ENCODE measurements at places on chromosomes 4 and X.

DNA sequence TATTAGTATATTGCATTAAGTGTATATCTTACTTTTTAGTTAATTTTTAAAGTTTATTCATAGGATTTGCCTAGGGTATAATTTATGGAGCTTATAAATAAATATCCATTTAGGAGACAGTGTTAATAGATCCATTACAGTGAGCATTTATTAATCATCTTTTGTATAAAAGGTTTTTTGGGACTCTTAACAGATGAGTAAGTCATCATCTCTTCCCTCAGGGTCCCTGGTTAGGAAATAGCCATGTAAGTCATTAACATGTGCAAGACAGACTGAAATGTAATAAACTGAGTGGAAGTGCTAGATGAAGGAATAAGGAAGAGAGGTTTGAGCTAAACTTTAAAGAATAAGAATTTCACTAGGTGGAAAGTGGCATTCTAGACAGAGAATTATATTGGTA is 69.2 kb downstream of the PAQR3 start:
- DNase-seq, result peak; percentile 13

- no peak for DNase-seq
Measured at GRCh38 chrX:119760026-119760877, 1.9 kb downstream of the SOWAHD start.

DNA sequence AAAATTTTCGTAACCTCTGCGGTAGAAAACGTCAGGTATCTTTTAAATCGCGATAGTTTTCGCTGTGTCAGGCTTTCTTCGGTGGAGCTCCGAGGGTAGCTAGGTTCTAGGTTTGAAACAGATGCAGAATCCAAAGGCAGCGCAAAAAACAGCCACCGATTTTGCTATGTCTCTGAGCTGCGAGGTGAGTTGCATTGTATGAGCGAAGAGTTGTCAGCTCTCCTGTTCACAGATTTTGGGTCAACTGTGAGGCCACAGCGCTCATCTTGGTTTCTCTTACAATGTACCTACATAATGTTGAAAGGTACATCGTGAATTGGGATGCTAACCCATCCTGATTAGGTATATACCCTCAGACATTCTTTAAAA is 486 bp downstream of the CLCN3 start:
- no peak for DNase-seq

DNA sequence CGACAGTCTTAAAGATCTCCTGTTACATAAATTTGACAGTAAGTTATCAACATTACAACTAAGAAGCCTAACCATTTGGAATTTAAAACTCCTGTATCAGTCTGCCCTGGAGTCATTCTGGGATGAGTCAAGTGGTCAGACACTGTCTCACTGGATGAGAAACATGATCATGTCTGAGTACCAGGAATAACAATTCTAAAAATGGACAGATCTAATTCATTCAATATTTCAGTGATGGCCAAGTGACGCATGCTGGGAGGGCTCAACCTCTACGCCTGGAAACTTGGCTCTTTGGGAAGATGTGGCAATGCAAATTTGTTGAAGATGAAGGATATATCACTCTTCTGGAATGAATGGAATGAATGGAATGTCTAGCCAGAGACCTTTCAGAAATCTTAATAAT is 1427.2 kb downstream of the STIM2 start:
- DNase-seq, result peak; percentile 99

- DNase-seq, result no peak
Measured at GRCh38 chr4:161317000-161317399, 846.8 kb downstream of the FSTL5 start.

- peak; percentile 42 for DNase-seq
Measured at GRCh38 chr4:146545102-146545501, 23.4 kb upstream of the SLC10A7 start.

- no peak for DNase-seq
Measured at GRCh38 chrX:52034211-52034610, 34.8 kb downstream of the MAGED4B start.

GRCh38 chrX:71128915-71129765 is 10.7 kb downstream of the MED12 start:
- peak; percentile 45 for DNase-seq

DNA sequence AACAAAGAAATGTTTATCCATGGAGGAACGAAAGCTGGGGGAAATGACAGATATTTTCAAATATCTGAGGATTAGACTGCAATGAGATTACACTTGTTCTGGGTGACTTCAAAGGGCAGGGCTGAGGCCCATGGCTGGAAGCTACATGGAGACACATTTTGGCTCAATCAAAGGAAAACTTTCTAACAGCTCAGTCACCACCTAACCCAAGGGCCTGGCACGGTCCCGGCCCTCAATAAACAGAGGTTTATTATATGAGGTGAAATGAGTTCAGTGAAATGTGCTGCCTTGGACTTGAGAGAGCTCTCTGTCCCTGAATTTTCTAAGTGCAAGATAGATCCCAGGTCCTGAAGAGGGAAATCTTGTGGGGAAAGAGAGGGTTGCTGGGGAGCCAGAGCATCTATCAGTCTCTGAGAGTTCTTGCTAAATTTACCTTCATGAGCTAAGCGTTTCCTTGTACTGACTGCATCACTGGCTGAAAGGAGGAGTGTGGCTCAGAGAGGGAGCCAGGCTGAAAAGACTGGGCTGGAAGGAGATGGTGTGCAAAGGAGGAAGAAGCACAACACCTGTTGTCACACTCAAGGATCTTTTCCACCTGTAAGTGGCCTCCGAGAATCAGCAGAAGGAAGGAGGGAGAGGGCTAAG is 2.0 kb upstream of the RIPPLY1 start:
- no peak for DNase-seq

DNA sequence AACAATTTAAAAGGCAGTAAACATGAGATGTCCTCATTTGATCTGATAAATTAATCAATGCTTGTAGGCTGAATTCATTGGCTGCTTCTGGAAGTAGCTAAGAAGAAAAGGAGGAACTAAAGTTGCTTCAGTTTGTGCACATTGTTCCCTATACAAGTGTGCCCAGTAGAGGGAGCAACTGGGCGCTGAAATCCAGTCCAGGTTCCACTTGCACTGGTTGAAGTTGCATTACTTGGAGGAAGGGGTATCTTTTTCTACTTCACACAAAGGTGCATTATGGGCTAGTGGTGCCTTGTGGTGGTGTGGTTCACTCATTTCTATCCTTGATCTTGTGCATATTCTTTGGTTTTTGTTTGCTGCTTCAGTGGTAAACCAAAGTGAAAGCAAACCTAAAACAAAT is 67.9 kb upstream of the SOX3 start:
- DNase-seq, result peak; percentile 25

DNA sequence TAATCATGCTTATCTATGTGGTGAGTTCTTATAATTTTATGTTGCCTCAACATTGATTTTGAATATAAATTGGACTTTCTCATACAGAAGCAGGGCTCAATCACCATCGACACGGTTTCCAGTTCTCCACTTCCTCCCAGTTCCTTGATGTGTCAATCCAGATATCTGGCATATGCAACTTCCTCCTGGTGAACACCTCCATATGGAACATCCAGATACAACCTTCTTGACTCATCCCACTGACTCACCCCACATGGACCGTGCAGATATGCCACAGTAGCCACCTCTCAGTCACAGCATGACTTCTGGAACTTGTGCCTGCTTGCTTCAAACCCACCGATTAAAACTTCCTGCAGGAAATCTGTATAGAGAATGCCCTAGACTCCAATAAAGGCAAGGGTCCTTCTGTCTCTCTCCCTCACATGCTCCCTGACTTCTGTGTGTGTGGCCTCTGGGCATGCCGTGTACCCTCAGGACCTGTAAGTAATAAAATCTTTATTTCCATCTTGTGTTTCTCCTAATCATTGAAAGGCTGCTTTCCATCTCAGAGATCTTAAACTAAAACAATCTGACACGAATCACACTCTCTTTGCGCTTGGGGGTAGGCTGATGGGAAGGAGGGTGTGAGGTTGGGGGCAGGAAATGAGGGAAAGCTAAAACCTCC is 67.0 kb downstream of the HTRA3 start:
- peak; percentile 25 for DNase-seq

GRCh38 chr4:94841864-94842221 is 84.1 kb downstream of the BMPR1B start:
- no peak for DNase-seq

- DNase-seq, result no peak
Measured at GRCh38 chr4:82848706-82849105, 42.2 kb downstream of the SEC31A start.

- DNase-seq, result no peak
Measured at GRCh38 chr4:125591290-125591689, 276.5 kb downstream of the FAT4 start.

- DNase-seq, result no peak
Measured at GRCh38 chr4:156098805-156099204, 145.1 kb upstream of the CTSO start.

GRCh38 chrX:38260231-38260630 is 39.6 kb upstream of the SRPX start:
- DNase-seq, result no peak

GRCh38 chr4:20368926-20369325 is 117.2 kb downstream of the SLIT2 start:
- peak; percentile 91 for DNase-seq

DNA sequence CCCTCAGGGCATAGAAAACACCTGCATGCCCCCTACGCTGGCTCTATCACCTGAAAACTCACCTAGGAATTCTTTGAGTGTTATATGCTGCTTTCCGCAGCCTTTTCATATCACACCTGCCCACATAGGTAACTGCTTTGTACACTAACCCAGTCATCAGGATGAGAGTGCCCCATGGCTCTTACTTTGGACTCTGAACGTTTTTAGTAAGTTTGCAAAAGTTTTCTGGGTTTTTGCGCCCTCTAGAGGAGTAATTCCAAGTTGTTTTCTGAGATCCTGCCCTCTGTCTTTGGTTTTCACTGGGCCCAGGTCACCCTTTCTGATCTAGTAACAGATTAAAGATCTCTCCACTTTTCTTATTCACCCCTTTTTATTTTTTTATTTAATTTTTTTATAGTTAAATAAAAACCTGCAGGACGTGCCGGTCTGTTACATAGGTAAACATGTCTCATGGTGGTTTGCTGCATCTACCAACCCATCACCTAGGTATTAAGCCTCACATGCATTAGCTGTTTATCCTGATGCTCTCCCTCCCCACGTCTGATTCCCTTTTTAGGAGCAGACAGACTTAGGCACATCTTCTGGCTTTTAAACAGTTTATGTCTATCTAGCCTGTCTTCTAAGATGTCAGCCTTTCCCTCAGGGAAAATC is 139.2 kb downstream of the NWD2 start:
- peak; percentile 8 for DNase-seq

DNA sequence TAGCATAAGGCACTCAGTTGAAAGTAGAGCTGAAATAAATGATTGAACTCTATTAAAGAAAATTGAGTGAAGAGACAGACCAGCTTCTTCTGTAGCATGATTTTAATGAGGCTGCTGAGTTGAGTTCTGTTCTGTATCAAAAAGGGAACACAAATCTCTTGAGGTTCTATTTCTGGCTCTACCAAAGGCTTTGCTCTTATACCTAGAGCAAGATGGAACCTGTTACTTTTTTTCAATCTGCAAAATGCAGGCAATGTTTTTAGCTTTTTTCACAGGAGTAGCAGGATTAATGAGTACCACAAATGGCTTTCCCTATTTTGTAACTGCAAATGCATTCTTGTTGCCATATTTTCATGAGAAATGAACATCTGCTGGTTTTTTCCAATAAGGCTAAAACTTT is 4.2 kb upstream of the ERVMER34-1 start:
- DNase-seq, result no peak

DNA sequence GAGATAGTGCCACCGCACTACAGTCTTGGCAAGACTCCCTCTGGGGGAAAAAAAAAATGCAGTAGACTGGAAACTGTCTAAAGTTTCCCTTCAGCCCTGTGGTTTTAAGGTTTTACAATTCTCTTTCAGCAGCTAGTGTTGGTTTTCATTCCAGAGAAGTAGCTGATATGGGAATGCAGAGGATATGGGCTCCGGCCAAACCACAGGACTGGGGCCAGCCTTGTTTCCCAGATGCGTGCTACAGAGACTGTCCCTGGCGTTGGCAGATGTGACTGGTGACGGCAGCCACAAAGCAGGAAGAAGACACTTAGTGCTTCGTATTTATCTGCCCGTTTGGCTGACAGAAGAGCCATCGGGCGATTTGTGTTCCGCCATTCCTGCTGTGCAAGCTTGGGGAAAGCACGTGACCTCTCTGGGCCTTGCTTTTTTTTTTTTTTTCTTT is 43.2 kb downstream of the ZBTB49 start:
- DNase-seq, result peak; percentile 98

DNA sequence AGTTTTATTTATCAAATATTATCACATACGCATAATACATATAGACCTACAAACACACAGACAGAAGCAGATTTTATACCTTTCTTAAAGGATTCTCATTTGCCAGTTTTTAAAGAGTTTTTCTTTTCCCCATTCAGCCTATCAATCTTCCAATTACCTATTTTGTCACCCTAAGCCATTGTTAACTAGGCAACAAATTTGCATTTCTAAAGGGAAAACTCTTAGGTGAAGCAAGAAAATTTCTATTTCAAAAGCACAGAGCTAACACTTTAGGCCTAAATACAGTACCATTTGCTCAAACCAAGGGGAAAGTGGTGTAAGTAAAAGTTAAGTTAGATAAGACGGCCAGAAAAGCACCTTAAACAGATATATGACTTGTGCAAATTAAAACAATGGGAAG is 156.6 kb downstream of the NDST3 start:
- no peak for DNase-seq

GRCh38 chrX:148588649-148589310 is 88.4 kb downstream of the AFF2 start:
- DNase-seq, result peak; percentile 15

DNA sequence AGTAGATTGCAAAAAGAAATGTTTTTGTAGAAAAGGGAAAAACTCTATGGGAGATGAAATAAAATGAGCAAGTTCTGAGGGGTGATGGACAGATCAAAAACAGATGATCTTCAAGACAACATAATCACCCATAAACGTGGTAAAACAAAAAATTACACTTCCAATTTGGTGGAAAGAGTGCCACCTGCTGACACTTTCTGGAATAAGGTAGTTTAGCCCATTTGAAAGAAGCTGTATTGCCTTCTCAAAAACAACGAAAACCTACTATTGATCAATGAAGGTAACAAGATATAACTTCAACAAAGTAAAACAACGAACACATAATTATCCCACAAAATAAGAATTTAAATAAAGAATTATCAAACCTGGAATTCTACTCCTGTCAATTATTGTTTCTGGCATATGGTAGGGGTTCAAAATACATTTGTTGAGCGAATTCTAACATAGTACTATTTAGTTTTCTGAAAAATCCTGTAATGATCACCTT is 2.5 kb downstream of the COQ2 start:
- DNase-seq, result peak; percentile 64

DNA sequence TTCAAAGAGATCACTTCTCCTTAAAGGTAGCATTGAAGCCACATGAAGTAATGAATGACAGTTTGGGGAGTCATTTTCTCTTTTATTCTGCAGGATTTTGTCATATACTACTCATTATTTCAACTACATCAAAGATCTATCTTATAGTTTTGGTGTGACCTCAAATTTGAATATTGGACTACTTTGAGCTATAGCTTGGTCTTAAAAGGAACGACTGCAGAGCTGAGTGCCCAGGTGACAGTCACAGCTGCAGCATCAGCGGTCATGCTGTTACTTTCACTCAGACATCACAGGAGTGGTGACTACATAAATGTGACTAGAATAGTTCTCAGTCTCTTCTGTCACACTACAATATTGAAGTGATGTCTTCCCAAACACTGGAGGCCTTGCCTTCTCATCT is 10.7 kb upstream of the SPCS3 start:
- no peak for DNase-seq

GRCh38 chrX:148874636-148875246 is 374.3 kb downstream of the AFF2 start:
- DNase-seq, result peak; percentile 81

Measured in AG10803 (cell line).